ENCODE measurements at places on chromosomes 12 and 14.

GRCh38 chr12:52650520-52651081 is 1.4 kb downstream of the KRT2 start:
- DNase-seq: no peak

DNA sequence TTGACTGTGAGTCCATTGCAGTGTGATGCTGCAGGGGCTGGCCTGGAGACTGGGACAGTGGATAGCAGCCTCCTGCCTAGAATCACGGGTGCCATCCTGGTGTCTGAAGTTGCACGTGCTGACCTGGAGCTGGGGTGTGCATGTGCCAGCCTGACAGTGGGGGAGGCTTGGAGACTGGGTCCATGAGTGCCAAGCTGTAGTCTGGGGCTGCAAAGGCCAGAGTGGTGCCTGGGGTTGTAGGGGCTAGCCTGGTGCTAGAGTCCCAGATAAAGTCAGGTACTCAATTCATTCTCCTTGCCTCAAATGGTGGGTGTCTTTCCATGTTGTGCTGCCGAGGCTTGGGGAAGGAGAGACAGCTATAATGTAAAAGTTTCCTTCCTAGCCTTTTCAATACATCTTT is 181.9 kb upstream of the NPAS3 start:
- DNase-seq: no peak

DNA sequence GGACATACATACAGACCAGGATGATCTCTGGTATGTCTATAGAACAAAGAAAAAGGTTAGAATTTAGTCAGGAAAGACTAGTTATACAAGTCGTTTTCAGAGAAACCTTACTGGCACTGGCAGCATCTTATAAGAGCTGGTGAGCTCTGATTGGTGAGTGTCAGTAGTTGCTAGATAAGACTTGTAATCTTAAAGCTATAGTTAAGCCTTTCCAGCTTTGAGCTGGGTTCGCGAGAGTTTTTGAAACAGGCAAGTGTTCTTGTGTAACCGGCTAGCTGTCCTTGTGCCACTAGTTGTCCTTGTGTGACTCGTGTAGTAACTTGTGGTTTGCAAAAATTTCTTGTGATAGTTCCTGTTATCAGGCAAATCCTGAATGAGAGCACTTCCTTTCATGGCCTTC is 740.9 kb downstream of the GALC start:
- DNase-seq: no peak

- no peak for DNase-seq
Measured at GRCh38 chr14:79134361-79134760, 964.2 kb downstream of the NRXN3 start.

DNA sequence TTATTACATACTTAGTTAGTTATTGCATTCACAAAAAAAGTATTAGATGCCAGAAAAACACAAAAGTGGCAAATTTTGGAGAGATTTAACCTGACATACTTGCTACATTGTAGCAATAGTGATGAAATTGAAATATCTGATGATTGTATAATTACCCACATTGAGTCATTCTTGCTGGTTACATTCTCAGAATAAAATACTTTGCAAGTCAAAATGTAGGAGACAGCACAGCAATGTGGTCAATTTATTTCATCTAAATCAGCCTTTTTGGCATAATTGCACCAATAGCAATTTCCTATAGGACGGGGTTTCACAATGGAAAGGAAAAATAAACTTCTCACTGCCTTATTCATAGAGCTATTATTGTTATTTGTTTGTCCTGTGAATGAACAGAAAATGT is 125.0 kb upstream of the ETV6 start:
- DNase-seq: no peak
